ENCODE measurements at places on chromosomes 1 and 21.

GRCh38 chr1:5389101-5389885 is 602.9 kb downstream of the NPHP4 start:
- DNase-seq = no peak

GRCh38 chr1:159091607-159092031 is 15.1 kb upstream of the AIM2 start:
- DNase-seq = no peak

- no peak for DNase-seq
Measured at GRCh38 chr1:51922040-51922439, 43.5 kb upstream of the NRDC start.

GRCh38 chr1:156308078-156308477 is 9.0 kb upstream of the VHLL start:
- no peak for DNase-seq

DNA sequence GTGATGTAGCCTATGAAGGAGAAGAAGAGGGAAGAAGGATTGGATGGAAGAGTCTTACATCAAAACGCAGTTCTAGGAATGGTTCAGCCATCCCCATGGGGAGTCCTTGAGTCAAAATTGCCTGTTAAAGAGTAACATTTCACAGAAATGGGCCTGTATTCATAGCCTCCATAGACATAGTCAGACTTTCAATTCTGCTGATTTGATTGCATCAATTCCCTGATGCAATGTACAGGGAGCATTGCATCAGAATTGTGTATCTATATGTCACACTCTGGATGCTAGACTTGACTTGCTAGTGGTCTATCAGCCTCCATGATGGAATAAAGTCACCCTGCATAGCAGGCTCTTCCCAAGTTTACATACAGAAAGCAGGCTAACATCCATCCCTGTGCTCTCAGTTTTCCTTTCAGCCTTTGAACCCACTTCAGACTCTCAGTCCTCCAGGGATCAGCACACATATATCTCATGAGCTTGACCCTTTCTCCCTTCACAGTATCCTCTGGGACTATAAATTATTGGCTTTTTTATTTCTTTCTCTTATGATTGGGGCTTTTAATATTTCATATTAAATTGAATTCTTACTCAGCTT is 1111.7 kb upstream of the B3GALT2 start:
- no peak for DNase-seq
